ENCODE measurements at places on chromosomes 13 and 19.

DNA sequence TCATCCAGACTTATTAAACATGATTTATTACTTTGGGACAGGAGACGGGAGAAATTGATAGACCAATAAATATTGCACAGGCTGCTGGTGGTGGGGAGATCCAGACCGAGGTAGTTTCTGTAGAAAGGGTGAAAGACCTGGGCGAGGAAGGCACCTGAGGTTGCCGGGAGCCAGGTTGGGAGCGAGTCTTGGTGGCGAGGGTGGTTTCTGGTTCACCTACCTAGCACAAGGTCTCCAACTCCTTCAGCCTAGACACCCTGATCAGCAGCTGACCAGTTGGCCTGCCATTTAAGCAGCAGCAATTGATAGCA is 7.0 kb downstream of the EMP3 start:
- DNase-seq: no peak

DNA sequence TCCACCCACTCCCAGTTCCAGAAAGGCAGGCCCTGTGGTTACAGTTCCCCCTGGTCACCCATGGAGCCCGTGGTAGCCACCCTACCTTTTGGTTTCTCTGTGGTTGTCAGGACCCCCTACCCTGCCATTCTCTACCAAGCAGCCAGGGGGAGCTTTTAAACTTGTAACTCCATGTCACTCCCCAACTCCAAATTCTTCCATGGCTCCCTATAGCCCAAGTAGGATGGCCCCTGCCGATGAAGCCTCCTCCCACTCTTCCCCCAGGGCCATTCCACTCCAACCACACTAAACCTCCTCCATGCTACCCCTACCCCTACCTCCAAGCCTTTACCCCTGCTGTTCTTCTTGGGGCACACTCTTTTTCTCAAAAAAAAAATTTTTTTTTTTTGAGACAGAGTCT is 2.2 kb downstream of the S1PR2 start:
- no peak for DNase-seq

DNA sequence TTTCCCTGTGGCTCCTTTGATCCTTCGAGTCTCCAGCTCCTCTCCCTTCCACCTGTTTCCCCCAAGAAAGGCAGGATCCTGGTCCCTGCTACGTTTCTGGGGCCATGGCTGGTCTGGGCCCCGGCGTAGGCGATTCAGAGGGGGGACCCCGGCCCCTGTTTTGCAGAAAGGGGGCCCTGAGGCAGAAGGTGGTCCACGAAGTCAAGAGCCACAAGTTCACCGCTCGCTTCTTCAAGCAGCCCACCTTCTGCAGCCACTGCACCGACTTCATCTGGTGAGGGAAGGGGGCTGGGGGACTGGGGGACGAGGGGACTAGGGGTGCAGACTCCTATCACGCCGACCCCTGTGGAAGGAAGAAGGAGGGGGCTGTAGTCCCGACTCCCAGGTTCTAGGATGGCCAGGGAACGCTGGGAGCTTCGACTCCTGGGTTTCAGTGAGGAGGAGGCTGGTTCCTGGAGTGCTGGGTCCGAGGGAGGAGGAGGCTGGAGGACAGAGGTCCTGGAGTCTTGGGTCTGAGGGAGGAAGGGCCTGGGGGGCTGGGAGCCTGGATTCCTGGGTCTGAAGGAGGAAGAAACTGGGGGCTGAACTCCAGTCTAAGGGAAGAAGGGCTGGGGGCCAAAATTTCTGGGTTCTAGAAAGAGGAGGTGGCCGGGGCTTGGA is 524 bp downstream of the PRKCG start:
- no peak for DNase-seq

DNA sequence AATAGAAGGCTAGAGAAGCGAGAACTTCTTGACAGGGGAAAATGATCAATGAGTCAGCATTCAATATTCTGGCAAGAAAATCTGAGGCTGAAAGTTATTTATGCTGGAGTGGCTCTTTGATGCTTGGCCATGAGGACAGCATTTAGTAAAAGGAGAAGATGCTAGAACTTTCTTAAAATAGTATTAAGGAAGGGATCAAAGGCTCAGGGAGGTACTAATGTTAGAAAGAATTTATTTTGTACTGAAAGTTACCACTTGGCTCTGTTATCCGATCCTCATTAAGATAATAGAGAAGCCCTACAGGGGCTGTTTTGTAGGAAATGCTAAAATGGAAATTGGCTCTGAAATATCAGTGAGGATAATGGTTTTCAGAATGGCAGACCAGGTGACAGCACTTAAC is 1774.6 kb upstream of the PCDH20 start:
- no peak for DNase-seq

- DNase-seq: no peak
These were observed 16.5 kb downstream of the VSTM2B start for GRCh38 chr19:29542327-29542726.

- no peak for DNase-seq
These were observed 52.0 kb downstream of the ARHGEF7 start for GRCh38 chr13:111166882-111167675.

- DNase-seq: no peak
These were observed 9.9 kb downstream of the ARL11 start for GRCh38 chr13:49638030-49638743.

DNA sequence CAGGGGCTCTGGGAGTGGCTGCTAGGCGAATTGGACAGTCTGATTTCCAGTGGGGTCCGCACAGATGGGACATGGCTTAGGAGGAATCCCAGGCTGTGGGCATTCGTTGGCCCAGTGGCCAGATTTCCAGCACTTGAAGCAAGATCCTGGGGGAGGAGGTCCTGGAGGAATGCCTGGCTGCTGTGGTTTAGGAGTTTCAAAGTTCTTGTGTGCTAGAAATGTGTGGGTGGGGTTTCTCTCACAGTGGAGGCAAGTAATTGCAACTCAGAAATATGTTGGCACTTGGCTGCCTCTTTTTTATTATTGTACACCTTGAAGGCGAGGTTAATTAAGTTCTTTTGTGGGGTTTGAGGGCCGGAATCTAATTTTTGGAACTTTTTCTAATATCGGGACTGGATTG is 17.1 kb downstream of the IGFL3 start:
- DNase-seq: no peak

Data from stimulated activated CD8-positive, alpha-beta memory T cell treated with anti-CD3 and anti-CD28 coated beads, Interleukin-4, amount 100 ng/mL, for 1 hour (primary cell).